ENCODE measurements at places on chromosomes 3 and 15.

GRCh38 chr3:45381168-45381852 lies 7.1 kb upstream of the LARS2 start:
- no peak for DNase-seq

DNA sequence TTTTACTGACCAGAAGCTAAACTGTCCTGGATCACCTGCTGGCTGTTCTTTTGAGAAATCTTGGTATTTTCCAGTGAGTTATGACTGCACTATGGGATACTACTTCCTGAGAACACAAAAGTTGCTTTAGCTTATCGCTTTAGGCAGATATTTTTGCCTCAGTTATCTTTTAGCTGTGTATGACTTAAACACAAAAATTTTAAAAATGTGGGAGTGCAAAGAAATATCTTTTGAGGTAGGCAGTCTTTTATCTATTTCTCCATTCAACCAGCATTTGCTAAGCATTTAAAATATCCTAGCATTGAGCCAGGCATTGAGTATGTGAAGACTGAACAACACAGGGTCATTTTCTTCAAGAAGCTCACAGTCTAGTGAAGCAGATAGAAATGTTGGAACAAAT lies 981.9 kb downstream of the FHIT start:
- DNase-seq: no peak

DNA sequence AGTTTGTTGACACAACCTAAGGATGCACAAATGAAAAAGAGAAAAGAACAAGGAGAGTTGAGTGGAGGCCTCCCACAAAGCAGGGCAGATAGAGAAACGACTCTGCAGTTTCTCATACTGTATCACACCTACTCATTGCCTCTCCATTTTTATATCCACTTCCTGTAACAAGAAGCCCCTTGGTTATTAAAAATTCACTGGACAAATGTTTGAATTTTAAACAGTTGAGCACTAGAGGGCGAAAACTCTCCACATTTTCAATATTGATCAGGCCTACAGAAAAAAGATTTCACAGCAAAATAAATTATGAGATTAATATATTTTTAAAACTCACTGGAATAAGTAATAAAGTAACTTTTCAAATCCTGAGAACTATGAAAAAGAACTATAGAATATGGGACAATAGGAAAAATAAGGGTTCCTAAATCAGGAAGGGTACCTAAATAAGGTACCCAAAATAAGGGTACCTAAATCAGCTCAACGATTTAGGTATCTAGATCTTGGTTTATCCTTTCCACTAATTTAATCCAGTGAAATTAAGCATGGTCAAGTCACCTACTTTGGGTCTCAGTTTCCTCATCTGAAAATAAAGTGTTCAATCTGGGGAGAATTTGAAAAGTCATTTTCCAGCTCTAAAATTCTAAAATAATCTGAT lies 47.0 kb upstream of the PPIB start:
- no peak for DNase-seq

- no peak for DNase-seq
These were observed 35.8 kb downstream of the ATP2B2 start for GRCh38 chr3:10469441-10470119.

- no peak for DNase-seq
These were observed 116.6 kb downstream of the NTRK3 start for GRCh38 chr15:88139936-88140335.

GRCh38 chr3:56025326-56025725 lies 442.9 kb downstream of the ERC2 start:
- DNase-seq: no peak

DNA sequence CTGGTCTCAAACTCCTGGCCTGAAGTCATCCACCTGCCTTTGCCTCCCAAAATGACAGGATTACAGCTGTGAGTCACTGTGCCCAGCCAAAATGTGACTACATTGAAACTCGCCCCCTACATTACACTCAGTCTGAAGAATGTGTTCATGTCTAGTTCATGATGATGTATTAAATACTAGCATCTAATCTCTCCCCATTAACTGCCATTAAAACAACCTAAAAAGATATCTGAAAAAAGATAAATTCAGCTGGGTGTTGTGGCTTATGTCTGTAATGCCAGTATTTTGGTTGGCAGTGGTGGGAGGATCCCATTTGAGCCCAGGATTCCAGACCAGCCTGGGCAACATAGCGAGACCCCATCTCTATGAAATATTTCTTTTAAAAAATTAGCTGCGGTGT lies 159.4 kb downstream of the PCCB start:
- no peak for DNase-seq

- DNase-seq: no peak
These were observed 324.6 kb upstream of the IL12A start for GRCh38 chr3:159664006-159664405.

DNA sequence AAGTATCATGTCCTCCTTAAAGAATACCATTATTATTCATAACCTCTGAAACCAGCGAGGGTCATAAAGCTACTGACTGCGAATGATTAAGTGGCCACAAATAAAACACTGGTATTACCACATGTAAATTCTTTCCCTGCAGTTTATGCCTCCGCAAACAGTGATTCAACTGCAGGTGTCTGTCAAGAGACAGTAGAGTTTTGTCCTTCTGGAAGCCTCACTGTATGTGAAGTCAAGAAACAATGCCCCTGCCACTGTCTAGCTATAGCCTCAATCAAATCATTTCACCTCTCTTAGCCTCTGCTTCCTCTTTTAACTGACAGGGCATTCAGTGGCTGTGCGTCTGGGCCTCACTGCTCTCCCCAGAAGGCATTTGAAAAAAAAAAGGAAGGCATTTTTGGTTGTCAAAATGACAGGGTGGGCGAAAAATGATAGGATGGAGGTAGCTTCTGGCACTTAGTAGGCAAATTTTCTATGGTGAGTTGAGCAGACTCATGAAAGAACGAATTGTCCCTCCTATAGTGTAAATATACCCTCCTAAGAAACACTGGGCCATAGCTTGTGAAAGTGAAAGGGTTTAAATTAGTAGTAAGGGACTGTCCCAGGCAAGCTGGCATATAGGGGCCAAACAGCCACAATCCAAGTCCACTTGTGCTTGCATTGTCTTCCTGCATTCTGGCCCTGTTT lies 66.7 kb downstream of the FILIP1L start:
- no peak for DNase-seq

- DNase-seq: no peak
These were observed 47.3 kb downstream of the ITGA11 start for GRCh38 chr15:68384451-68385239.

GRCh38 chr3:32781211-32781968 lies 36.4 kb upstream of the TRIM71 start:
- peak; percentile 28 for DNase-seq

DNA sequence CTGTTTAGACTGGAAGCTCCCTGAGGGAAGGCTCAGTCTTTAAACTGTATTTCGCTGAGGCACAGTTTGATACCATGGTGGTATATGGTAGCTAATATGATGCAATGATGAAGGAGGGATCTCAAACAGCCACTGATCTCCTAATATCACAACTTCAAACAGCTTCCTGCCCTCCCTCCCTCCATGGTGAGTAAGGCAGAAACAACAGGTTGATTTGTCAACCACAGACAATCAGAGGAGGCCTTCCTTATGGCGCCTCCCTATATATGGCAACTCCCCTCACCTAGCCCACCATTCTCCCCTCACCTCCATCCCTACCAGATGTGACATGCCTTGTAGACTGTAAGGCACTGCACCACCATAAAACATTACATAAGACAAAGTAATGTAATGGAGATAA lies 316.5 kb upstream of the ICE2 start:
- no peak for DNase-seq

- no peak for DNase-seq
These were observed 50.1 kb downstream of the P2RY1 start for GRCh38 chr3:152885076-152885475.

- DNase-seq: no peak
These were observed 16.1 kb downstream of the RYR3 start for GRCh38 chr15:33326908-33327307.

GRCh38 chr3:50156549-50157493 lies 1.7 kb downstream of the SEMA3F start:
- no peak for DNase-seq

DNA sequence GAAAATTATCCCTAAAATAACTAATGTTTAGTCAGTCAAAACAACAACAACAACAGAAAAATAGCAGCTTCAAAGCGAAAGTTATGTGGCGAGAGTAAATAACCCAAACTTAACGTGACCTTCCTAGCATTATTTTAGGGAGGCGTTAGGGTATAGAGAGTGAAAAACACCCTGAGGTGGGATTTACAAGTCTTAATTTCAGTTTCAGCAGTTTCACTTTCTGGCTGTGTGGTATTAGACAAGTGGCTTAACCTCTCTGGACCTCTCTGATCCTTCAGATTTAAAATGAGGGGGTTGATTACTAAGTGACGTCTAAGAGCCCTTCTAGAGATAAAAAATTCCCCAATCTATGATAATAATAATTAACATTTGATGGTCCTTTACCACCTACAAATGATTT lies 291.2 kb downstream of the ZBTB20 start:
- no peak for DNase-seq

GRCh38 chr3:188092648-188093047 lies 61.3 kb upstream of the LPP start:
- no peak for DNase-seq

GRCh38 chr3:64351713-64352638 lies 126.7 kb upstream of the PRICKLE2 start:
- DNase-seq: no peak

DNA sequence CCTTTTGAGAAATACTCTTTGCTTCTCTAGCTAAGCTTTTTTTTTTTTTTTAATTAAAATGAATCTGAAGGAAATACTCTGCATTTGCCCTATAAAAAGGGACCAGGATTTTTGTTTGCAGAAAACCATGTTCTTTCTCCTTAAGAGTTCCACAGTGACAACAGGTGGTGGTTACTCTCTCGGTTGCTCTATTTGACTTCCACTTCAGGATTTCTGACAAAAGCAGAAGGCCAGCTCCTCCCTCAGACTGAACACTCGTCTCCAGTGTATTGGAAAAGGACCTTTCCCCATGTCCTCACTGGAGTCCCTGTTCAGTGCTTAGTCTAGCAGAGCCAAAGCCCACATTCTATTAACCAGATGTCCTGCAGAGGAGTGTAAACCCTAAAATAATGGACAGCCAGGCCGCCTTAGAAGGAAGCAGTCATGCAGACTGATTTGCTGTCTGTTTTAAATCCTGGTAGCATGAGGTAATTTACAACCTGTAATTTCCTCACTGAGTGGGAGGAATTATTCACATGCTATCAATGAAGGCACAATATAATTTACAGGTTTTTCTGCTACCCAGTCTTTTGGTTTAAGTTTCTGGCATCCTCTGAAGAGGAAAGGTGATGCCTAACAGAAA lies 599.3 kb downstream of the PYDC2 start:
- DNase-seq: no peak

GRCh38 chr3:54850484-54851018 lies 77.3 kb downstream of the LRTM1 start:
- DNase-seq: no peak

- DNase-seq: no peak
These were observed 153.8 kb downstream of the SEMA6D start for GRCh38 chr15:47870956-47871625.

- DNase-seq: no peak
These were observed 36.5 kb downstream of the HEG1 start for GRCh38 chr3:125019271-125019670.

DNA sequence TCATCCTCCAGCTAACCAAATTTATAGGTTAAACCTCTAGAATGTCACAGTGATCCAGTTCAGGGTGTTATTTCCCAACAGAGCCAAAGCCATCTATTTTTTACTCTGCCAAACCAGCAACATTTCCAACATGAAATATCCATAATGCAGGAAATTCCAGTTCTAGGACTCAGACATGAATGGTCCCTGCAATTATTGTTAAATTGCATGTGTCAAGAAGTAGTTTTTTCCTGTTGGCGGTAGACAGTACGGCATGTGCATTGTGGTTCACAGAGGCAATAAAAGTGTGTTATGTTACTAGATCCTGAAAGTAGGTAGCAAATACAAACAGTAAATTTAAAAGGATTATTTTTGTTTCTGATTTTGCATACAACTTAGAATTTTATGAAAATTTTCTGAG lies 215.7 kb upstream of the THBS1 start:
- DNase-seq: no peak

DNA sequence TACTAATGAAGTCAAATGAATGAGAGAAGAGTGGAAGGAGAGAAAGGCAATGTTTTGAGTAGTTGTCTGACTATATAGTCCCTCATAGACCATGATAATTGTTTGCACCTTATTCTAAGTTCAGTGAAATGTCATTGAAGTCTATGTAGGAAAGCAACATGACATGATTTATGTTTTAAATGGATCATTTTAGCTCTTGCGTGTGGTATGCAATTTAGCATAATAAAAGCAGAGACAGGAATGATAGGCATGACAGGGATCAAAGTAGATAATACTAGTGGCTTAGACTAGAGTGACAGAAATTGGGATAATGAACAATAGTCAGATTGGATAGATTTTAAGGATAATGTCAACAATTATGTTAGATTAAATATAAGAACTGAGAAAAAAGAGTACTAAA lies 132.5 kb downstream of the PYDC2 start:
- no peak for DNase-seq

- no peak for DNase-seq
These were observed 102.7 kb downstream of the SCAPER start for GRCh38 chr15:76802411-76802810.

DNA sequence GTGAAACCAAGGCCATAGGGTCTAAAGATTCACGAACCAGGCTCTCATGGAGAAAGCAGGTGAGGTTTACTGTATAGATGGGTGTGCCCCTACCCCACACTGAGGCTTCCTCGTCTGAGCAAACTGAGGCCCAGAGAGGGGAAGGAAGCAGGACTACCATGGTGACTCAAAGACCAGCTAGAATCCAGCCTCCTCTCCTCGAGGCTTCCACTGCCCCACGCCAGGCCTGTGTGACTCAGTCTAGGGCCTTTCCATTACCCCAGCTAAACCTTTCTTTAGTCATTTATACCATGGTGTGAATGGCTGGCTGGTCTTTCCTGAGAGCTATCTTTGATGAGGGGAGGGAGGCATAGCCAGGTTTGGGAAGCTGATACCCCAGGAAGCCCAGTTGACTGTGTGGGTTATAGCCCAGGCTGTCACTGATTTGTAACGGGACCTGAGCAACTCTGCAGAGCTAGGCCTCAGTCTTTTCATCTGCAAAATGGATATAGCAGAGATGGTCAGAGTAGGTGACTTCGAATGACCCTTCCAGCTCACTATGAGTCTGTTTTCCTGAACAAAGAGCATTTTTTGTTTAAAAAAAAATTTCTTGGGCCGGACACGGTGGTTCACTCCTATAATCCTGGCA lies 3.0 kb upstream of the RHO start:
- no peak for DNase-seq

GRCh38 chr3:143991713-143992112 lies 20.1 kb downstream of the DIPK2A start:
- no peak for DNase-seq

- DNase-seq: no peak
These were observed 256.8 kb upstream of the SGO1 start for GRCh38 chr3:20442846-20443245.

- DNase-seq: no peak
These were observed 97.1 kb downstream of the CPN2 start for GRCh38 chr3:194254040-194254439.

DNA sequence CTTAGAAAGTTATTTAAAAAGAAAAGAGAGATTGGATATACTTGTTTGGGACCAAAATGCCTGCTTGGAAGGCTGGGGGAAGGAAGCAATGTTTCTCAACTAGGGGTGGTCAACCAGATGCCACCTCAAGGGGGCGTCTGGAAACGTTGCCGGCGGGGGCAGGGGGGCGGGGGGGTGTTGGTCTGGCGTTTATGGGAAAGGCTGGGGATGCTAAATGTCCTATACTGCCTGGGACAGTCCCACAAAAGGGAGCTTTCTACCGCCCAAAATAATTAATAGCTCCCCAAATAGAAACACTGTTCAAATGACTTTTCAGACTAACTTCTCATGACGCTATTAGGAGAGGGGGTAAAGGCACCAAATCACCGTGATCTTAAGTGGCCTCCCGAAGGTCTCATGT lies 2.2 kb downstream of the POLG start:
- DNase-seq: no peak
